GF-D8 (cell line): ENCODE measurements at places on chromosomes 13 and 19.

DNA sequence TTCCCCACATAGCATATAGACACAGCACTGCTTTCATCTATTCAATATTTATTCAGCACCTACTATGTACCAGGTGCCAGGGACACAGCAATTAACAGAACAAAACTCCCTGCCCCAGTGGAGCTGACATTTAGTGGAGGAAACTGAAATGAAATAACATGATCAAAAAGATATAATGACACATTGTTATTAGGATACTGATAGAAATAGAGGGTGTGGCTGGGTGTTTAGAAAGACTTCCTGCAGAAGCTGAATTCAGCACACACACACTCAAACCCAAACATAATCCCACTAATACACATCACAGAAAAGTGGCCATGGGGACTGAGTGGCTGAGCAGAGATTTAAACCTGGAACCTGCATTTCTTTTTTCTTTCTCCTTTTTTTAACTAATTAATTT is 3.8 kb upstream of the CDC37 start:
- no peak for DNase-seq

DNA sequence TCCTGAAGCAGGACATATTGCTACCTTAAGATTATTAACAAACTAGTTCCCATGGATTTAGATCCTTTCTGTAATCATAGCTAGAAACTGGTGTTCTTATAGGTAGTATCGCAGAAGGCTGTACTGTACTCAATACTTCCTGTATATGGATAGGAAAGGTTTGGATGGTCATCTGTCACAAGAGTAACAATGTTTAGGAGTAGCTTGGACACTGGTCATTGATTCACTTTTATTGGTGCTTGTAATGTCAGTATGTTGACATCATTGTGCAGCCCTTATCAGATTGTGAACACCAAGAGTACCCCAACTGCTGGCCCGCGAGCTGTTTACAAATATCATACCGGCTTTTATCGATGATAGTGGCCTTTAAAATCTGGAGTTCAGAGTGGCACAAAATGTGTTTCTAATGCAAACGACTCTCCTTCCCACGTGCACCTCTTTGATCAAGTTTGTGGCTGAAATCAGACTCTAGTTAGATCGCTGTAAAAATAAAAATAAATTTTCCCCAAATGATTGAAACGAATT is 605 bp upstream of the CDK8 start:
- DNase-seq, result no peak

DNA sequence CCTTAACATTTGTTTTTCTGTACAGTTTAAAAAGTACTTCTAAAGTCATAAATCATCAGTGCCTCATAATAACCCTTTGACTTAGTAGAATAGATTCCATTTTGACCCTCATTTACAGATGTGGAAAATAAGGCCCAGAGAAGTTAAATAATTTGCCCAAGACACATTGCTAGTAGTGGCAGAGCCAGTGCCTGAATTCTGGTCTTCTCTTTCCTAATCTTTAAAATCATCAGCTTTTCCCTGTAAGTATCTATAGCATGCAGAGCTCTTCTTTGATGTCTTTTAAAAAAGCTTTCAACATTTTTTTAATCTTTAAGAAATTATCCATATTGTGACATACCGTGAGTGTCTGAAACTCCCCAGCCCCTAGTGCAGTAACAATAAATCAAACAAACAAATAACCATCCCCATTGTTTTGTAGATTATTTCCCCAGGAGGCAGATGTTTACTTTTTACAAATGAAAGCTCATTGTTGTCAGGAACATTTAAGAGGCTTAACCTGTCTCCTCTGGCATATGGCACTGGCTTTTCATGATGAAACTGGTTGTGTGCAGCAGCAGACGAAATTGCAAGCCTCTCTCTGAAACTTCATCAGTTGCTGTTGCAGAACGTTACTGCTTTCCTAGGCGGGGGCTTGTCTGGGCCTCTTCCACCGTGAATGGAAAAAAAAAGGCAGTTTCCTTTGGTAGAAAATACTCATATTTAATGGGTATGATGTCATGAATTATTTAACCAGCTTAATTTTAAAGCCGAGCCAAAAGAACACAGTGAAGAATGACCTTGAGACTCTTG is 31.7 kb upstream of the PCDH8 start:
- no peak for DNase-seq

DNA sequence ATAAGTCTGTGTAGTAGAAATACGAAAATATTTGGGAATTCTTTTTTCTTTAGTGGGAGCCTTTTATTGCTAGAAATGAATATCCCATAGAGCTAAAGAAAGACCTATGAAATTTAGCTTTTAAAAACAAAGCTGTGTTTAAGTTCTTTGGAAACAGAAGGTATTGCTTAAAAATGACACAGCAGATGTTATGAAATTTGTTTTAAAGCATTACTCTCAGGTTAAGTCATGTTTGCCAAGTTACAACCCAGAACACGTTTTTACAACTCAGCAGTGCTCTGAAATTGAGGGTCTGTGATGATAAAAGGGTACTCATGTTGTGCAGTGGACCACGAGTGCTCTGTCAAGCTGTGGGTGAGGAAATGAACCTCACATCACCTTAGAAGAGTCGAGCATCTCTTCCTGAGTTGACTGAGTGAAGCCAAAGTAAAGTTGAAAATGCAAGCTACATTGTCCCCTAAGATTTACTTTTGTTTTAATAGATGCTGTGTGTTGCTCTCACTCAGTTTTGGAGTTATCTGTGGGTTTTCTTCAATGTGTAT is 161.1 kb downstream of the SHISA2 start:
- DNase-seq, result no peak

GRCh38 chr13:33033986-33034385 is 17.8 kb downstream of the KL start:
- no peak for DNase-seq

DNA sequence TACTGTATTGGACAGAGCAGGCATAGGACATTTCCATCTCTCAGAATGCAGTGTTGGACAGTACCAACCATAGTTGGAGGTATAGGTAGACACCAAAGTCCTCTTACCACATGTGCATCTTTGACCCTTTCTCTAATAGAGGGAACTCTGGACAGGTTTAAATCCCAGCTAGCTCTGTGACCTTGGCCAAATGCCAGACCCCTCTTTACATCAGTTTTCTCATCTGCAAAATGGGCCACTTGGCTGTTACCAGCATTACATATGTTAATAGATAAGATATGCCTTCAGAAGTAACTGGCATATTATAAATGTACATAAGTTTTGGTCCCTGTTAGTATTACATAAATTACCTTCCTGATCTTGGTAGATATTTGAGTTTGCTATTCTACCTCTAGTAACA is 54.3 kb downstream of the CDK8 start:
- no peak for DNase-seq

DNA sequence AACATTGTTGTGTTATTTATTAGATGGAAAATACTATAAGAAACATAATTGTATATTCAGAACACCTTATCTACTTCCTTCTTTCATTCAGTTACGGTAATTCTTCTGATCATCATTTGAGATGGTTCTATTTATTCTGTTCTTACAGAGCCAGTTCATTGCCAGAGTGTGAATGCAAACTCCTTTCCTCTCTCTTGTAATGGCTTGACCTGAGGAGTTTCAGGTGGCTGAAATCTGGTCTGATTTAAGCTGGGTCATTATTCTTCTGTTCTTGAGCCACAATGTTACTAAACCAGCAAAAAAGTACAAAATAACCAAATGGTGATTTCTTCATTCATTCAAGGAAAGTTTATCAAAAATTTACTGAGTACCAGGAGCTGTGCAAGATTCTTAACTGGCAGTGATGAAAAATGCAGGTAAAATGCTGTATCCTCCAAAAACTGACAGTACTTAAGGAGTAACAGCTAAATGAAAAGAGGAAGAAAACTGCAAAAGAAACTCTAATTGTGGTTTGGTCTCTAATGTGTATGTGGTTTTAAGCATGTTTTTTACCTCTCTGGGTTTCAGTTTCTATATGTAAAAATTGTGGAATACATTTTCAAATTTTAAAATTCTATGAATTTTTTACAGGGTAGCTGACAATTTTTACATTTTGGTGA is 182.4 kb upstream of the UFM1 start:
- no peak for DNase-seq

- DNase-seq, result no peak
Measured at GRCh38 chr13:48735571-48735970, 81.8 kb downstream of the CYSLTR2 start.

DNA sequence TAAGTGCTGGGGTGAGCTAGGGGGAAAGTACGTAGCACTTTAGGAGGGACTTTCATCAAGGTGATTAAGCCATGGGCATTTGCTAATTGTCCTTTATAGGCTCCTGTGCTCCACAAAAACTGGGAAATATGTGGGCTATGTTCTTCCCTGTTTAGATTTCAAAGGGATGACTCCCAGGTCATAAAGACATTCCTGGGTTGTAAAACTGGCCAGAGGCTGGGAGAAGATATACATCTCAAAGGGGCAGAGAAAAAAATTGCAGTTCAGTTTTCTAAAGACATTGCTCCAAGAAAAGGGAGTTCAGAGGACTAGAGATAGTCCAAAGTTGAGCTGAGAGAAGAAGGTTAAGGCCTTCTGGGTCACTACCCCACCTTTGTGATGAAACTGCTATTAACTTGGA is 204.8 kb downstream of the MYO16 start:
- DNase-seq, result no peak

DNA sequence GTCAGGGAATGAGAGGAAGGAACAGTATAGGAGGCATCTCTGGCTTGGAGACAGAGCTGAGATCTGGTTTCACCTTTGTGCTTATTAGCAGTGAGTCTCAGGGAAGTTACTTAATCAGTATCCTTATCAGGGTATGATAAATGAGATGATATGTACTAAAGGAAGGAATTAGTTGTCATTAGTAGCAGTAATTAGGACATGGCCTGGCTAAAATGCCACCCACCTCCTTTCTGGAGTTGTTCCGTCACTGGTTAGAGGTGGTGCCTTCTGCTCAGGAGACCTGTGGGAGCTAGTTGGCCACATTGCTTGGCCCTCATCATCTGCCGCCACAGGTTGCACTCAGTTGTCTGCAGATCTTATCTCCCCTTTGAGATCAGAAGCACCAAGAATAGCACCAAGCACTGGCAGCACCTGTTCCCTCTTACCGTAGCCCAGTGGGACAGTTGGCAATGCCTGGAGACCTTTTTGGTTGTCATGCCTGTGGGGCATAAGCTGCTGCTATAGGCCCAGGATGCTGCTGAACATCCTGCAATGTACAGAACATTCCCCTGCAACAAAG is 4.7 kb downstream of the GPATCH1 start:
- no peak for DNase-seq

GRCh38 chr13:112466132-112467058 is 90.2 kb downstream of the SPACA7 start:
- no peak for DNase-seq

- no peak for DNase-seq
Measured at GRCh38 chr19:28049875-28050274, 1163.1 kb downstream of the UQCRFS1 start.

DNA sequence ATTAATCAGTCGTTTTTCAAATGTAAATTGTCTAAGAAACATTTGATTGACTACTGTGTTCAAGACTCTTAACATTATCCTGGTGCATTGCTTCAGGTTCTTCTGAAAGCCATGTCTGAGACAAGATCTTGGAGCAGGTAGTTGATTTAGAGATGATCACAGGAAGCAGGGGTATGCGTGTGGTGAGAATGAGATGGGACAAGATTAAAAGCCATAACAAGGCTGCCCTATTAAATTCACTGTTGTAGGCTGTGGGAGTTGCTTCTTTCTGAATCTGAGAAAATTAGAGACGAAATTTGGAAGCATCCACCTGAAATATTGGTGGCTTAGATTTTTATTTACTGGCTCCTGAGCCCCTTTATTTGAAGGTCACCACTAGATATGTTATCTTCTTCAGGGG is 687.4 kb upstream of the SLITRK6 start:
- no peak for DNase-seq
